ENCODE measurements at places on chromosomes 4 and X. TPM values are rescaled to one million over a fixed set of nuclear protein-coding genes. Genes with fewer than 3 reads are reported as not detected.

- no peak for DNase-seq
Observed at GRCh38 chr4:112329672-112330375, 32.7 kb downstream of the ALPK1 start.

DNA sequence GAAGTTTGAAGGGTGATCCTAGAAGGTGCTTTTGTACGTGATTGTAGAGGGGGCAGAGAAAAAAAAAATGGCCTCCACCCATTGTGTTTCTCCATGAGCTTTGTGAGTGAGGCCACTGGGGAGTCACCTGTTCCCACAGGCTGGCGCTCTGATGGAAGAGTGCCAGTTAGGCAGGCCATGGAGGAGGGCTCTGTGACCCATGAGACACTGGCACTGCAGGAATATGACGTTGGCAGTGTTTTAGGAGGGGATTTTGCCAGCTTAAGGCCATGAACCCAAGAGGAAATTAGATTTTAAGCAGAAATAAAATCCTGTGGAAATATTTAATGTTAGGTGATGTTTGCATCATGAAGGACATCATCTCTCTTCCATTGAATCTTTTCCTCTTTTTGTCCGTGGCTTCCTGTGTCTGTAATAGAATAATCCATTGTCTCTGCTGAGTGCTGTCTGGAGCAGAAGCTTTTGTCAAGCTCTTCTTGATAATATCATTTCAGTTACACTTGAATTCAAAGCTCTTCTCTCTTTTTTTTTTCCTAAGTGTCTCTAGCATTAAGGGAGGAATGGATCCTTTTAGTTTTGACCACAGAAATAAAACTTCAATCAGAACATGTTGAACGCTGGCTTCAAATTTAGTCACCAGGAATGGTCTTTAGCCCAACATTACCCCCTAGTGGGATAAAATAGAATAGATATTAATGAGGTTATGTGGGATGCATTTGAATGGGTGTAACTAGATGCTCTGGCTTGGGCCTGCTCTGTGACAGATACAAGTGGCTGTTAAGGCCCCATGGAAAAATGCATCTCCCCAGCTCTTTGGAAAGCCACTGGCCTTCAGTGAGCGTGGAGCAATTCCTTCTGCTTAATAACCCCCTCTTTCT lies 41.0 kb upstream of the UCP1 start:
- DNase-seq, result peak; percentile 88

- no peak for DNase-seq
Observed at GRCh38 chr4:121535351-121535750, 154.5 kb upstream of the QRFPR start.

AFP gene
- not detected for polyA plus RNA-seq

FUNDC1 gene
- polyA plus RNA-seq, result 14.1 TPM

SMIM9 gene
- not detected for polyA plus RNA-seq

Measured in brain (organoid and tissue), 16 donors.